Kidney tubule cell (primary cell): ENCODE measurements at places on chromosomes 2 and 18.

DNA sequence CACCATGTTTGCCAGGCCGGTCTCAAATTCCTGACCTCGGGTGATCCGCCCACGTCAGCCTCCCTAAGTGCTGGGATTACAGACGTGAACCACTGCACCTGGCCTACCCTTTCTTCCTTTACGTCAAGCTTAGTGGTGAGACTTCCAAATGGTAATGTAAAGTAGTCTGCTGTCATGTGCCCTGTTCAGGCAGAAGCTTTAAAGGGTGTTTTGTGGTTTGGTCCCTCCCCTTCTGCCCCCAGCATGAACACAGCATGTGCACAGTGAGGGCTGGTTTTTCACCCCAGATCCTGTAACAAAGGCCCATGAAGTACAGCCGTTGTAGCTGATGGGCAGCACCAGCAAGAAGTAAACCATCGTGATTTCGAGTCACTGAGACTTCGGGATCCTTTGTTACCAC is 2.7 kb upstream of the DTYMK start:
- DNase-seq, result no peak

- DNase-seq, result no peak
These were observed 102.5 kb downstream of the RBM43 start for GRCh38 chr2:151159109-151159662.

GRCh38 chr2:204535356-204535755 is 9.9 kb upstream of the PARD3B start:
- no peak for DNase-seq

DNA sequence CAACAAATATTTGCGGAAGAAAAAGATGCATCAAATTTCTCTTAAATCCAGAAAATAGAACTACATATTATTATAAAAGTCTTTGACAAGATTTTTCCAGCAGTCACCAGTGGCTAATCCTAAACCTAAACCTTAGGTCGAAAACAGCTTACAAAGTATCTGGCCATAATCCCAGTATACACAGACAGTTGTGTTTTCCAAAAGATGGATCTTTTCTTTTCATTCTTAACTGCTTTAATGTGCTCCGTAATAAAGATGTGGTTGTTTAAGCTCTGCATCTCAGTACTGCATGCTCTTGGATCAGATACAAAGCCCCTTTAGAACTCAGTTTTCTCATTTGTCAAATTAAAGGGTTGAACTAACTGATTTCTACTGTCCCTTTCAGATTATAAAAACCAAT is 247.8 kb downstream of the TXNL1 start:
- DNase-seq, result no peak

DNA sequence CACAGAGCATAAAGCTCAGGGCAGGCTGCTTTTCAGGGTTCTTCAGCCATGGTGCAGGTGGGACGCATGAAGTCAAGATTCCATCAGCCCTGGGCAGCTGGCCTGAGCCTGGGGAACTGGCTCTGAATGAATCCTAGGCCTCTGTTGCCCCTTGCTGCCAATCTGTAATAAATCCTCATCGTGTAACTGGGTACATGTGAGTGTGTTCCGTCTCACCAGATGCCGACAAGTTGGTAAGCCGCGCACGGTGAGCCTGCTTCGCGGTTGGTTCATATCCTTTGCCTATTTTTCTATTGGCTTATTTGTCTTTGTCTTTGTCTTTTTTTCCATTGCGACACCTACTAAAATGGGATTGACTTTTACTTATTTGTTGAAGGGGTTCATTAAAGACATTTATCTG is 27.7 kb downstream of the B3GNT7 start:
- no peak for DNase-seq

- no peak for DNase-seq
These were observed 108.7 kb upstream of the ATL2 start for GRCh38 chr2:38485734-38486133.

GRCh38 chr2:160916300-160916699 is 243.9 kb upstream of the TANK start:
- DNase-seq, result peak; percentile 25

DNA sequence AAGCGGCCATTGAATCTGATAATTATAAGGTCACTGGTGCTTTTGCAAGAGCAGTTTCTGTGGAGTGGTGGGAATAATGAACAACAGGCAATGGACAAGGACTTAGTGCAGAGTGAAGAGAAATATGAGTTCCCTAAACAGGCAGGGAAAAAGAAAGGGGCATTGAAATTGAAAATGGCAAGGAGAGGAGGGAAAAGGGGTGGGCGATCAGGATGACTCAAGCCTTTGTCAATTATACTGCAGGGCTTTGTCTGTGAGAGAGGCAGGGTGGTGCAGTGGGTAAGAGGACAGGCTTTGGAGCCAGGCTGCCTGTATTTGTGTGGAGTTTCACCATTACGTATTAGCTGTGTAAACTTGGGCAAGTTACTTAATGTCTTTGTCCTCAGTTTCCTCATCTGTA is 29.5 kb upstream of the PAIP2B start:
- no peak for DNase-seq

GRCh38 chr2:36361396-36361795 is 5.8 kb downstream of the CRIM1 start:
- DNase-seq, result no peak

DNA sequence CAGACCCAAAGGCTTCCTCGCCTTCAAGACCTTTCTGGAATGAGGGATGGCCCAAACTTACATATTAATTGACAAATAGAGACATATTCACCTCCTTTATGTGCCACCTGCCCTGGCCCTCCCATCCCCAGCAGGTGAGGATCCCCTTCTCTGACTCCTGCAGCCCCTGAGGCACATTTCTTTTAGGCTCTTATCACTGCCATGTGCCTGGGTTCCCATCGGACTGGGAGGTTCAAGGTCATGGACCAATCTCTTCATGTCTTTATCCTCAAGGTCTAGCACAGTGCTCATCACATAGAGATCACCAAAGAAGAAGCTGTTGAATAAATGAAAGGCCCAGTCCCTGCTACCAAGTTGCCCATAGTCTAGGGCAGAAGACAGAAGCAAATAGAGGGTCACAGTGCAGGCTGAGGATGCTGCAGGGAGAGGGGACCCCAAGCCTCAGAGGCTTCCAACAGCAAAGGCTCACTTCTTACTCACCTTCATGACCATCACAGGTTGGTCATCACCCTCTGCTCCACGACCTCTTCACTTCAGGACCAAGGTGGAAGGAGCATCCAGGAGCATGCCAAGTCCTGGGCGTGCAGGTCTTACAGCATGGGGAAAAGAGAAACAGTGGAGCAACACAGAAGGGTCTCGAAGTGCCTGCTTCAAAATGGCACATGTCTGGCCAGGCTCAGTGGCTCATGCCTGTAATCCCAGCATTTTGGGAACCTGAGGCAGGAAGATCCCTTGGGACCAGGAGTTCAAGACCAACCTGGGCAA is 193.9 kb downstream of the SMAD2 start:
- DNase-seq, result no peak

- no peak for DNase-seq
These were observed 966 bp upstream of the RBM43 start for GRCh38 chr2:151262629-151263028.

- no peak for DNase-seq
These were observed 15.1 kb downstream of the IL1R2 start for GRCh38 chr2:102006886-102007278.

DNA sequence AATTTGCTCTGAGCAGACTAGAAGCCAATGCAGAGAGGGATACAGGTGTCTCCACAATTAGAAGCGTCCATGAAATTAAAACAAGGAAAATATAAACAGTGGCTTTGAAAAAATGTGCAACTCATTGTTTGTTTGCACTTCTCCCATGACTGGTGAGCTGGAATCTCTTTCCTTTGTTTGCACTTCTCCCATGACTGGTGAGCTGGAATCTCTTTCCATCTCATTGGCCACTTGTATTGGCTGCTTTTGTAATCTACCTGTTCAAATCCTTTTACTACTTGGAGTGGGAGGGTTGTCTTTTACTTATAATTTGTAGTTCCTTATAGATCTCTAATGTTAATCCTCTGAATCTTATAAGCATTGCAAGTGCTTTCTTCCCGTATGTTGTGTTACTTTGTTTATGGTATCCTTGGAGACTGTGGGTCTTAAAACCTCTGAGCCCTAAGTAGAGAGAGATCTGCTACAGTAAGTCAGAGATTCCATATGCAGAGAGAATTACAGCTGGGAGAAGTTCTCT is 94.1 kb downstream of the RTN4 start:
- peak; percentile 27 for DNase-seq

- DNase-seq, result no peak
These were observed 12.8 kb downstream of the STK39 start for GRCh38 chr2:168234407-168235085.

GRCh38 chr18:61679836-61680235 is 213.0 kb downstream of the RNF152 start:
- DNase-seq, result no peak
